ENCODE measurements at places on chromosomes 2 and 18. TPM values are rescaled to one million over a fixed set of nuclear protein-coding genes. Genes with fewer than 3 reads are reported as not detected.

Gene KLHL41
- total RNA-seq = 0.15 TPM

GRCh38 chr2:222594679-222595078 is 61.2 kb downstream of the FARSB start:
- no peaks in the 10 kb centered on the region for H3K27me3 ChIP-seq
- no peak overlapping the region for H3K27ac ChIP-seq
- H3K4me3 ChIP-seq = no peak overlapping the region
- DNase-seq = no peak
- peaks cover 12% of the 10 kb centered on the region for H3K36me3 ChIP-seq

Gene SPP2
- total RNA-seq = not detected

GRCh38 chr18:7122376-7122775 is 4.8 kb upstream of the LAMA1 start:
- no peaks in the 10 kb centered on the region for H3K4me1 ChIP-seq
- no peaks in the 10 kb centered on the region for H3K27me3 ChIP-seq
- no peaks in the 10 kb centered on the region for H3K36me3 ChIP-seq
- DNase-seq = no peak
- no peak overlapping the region for H3K27ac ChIP-seq
